ENCODE measurements at places on chromosomes 1 and 21.
A peak's percentile ranks its signal among the peaks of the same experiment; 100 is the strongest.

DNA sequence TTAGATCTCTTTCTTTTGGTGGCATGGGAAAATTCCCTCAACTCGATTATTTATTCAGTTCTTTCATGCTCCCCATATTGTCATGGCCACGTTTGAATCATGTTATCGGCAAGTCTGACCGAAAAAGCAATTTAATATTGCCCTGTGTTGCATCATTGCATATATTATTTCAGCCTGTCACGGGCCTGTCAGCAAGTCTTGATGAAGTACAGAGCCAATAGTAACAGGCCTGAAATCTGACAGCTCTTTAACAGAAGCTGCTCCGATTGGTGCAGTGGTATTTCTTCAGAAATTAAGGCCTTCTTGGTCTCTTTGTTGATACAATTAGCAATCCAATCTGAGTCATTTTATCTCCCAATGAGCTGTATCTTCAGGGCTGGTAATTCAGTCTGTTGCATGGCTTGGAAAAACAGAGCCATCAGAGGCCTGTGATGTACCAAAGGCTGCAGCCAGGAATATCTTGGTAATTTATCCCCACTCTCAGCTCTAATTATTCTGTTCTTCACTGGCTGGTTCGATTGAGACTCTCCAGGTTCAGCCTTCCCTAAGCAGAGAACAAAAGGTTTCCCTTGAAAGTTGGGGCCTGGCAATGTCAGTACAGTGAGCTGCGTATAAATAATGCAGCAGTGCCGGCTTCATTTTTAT lies 149.5 kb downstream of the FGGY start:
- DNase-seq: peak; percentile 66

GRCh38 chr1:119891386-119891785 lies 4.9 kb downstream of the ADAM30 start:
- DNase-seq: no peak

- DNase-seq: no peak
Measured at GRCh38 chr1:12511516-12512468, 106.2 kb downstream of the DHRS3 start.

DNA sequence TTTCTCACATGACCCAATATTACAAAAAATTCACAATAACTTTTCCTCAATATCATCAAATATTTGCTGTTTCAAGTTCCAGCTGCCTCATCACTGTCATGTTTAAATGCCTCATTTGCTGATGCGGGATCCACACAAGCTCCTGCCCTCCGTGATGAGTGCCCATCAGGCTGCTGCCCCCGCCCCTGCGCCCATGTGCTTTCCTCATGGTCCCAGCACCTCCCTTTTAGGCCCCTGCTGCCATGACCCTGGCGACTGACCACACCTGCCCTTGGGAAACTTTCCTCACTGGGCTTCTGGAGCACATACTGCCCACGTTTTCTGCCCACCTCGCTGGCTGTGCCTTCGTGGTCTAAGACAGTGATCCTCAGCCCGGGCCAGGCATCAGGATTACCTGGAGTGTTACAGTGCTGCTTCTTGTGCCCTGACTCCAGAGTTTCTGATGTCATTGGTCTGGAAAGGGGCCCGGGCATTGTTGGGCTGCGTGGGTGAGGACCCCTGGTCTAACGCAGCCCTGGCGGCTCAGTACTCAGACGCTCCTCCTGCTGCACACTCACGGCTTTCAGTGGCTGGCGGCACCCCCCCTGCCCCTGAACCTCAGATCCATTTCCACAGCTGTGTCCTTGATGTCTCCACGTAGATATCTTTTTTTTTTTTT lies 20.5 kb downstream of the PLEKHM2 start:
- no peak for DNase-seq

DNA sequence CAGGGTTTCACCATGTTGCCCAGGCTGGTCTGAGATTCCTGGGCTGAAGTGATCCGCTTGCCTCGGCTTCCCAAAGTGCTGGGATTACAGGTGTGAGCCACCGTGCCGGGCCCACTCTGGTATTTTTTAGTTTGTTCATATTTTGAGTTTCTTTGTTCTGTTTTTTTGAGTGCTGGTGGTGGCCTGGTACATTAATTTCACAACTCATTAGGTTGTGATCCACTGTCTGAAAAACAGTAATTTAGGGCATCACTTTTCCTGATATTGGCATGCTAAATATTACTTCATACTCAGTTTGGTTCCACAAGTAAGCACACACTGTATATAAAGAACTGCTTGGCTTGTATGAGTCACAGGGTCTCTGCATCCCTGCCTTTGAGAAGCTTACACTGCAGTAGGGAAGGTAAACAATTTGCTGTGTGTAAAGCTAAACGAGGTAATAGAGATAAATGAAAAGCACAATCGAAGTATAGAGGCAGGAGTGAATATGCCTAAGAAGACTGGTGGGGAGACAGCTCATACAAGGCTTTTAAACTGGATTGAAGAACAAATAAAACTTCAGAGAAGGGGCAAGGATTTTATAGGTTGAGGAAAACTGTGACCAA lies 7.7 kb downstream of the SNX27 start:
- no peak for DNase-seq

- DNase-seq: peak; percentile 39
Measured at GRCh38 chr1:218735436-218736032, 390.4 kb downstream of the TGFB2 start.

- DNase-seq: no peak
Measured at GRCh38 chr21:25566645-25567044, 40.6 kb downstream of the MRPL39 start.

DNA sequence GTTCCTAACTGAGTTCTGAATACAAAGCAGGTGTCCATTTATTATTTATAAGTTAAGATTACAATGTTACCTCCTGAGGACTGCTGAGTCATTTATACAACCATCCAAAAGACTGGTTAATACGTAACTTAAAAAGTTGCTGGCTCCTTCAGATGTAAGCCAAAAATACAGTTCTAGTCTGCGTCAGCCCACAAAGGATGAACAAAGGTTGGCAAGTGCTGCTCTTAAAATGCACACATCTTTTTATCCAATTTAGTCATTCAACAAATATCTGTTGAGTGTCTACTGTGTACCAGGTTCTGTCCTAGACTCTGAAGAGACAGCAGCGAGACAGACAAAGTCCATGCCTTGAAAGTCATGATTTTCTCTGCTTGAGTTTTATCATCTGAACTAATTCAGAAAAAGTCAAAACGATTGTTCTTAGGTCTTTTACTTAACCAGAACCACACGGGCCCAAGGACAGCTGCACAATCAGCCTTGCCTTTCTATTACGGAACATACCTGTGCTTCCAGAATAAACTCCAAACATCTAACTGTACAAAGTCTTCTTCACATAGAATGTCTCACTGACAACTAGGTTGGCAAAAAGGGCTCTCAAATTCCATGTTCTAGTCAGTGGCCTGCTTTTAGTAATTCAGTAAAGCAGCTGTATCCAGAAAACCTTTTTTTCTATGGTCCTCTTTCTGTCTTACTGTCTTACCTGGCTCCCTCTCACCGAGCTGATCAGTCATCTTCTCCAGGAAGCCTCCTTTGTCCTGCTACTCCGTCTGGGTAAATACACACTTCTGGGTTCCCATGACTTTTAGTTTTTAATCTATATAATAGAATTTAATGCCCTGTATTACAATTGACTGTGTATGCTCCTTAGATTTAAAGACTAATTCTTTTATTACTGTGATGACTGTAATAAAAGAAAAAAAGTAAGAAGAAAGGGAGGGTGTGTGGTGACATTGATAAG lies 15.5 kb upstream of the CNN3 start:
- no peak for DNase-seq
